ENCODE measurements at places on chromosomes 7 and 10.

DNA sequence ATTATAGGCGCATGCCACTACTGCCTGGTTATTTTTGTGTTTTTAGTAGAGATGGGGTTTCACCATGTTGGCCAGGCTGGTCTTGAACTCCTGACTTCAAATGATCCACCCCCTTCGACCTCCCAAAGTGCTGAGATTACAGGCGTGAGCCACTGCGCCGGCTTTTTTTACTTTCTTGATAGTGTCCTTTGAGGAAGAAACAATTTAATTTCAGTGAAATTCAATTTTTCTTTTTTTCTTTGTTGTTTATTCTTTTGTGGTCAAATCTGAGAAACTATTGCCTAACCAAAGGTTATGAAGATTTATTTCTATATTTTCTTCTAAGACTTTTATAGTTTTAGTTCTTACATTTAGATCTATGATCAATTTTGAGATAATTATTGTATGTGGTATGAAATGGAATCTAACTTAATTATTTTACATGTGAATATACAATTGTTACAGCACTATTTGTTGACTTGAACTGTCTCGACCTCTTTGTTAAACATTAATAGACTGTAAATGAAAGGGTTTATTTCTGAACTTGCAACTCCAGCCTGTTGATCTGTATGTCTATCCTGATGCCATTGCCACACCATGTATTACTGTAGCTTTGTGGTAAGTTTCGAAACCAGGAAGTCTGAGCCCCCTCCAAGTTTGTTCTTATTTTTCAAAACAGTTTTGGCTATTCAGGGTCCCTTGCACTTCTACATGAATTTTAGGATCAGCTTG, 19.8 kb upstream of the RASSF4 start:
- peak; percentile 78 for DNase-seq

DNA sequence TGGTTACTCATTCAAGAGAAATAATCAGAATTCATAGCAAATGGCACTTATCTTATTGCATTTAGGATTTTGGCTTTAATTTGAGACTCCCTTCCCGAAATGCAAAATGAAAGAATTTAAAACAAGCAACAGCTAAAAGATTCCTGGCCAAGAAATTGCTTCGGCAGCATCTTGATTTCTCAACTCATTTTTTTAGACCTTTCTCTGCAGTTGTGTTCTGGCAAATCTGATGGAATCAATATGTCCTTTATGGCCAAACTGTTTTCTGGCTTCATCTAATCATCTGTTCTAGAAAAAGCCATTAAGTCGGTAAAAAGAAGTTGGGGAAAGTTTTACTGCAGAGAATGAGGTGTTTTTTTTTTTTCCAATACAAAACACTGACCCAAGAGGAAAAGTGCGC, 172.1 kb downstream of the SLC16A9 start:
- no peak for DNase-seq

DNA sequence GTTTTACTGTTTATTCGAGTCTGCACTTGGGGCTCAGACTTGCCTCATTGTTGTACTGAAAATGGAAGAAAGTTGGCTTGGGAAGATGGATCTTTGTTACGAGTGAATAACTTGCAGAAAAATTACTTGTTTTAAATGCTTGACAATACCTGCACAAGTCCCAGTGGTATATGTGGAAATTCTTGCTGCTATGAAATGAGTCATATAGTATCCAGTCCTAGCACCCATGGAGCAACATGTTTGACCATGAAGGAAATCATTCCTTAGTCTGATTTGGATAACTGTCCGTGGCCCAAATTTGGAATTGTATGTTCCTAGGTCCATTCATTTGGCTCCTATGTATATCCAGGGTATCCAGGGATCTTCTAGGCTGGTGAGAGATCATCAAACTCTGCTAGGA, 1096.8 kb downstream of the KCNMA1 start:
- no peak for DNase-seq

DNA sequence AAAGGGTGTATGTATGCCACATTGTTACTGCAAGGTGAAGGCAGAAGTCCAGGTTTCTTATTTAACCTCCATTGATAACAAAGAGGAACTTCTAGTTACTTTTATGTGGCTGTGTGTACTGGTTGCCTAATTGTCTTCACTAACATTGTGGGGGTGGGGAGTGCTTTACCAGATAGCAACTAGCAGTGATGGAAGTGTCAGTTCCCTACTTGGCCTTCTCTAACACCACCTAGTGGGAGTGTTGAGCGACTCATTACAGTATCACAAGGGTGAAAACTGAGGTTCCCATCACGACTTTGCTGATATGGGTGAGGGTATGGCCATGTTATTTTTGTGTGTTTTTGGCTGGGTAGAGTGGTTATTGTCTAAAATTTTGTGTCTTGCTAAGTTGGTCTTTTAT, 274.4 kb downstream of the THSD7A start:
- no peak for DNase-seq

Data from GF-D8 (cell line).